ENCODE measurements at places on chromosomes 11 and 22. TPM values are rescaled to one million over a fixed set of nuclear protein-coding genes. Genes with fewer than 3 reads are reported as not detected.

Gene TECTA
- 0.27 TPM for total RNA-seq

Gene DGAT2
- total RNA-seq = 3.1 TPM

Gene TMEM132A
- 87.1 TPM for total RNA-seq

Gene C11orf16
- total RNA-seq = not detected

Gene INTS4
- 31.0 TPM for total RNA-seq

Gene CCDC188
- 6.4 TPM for total RNA-seq

Data from endothelial cell of coronary artery (primary cell).